ENCODE measurements at places on chromosomes 5 and 9.

DNA sequence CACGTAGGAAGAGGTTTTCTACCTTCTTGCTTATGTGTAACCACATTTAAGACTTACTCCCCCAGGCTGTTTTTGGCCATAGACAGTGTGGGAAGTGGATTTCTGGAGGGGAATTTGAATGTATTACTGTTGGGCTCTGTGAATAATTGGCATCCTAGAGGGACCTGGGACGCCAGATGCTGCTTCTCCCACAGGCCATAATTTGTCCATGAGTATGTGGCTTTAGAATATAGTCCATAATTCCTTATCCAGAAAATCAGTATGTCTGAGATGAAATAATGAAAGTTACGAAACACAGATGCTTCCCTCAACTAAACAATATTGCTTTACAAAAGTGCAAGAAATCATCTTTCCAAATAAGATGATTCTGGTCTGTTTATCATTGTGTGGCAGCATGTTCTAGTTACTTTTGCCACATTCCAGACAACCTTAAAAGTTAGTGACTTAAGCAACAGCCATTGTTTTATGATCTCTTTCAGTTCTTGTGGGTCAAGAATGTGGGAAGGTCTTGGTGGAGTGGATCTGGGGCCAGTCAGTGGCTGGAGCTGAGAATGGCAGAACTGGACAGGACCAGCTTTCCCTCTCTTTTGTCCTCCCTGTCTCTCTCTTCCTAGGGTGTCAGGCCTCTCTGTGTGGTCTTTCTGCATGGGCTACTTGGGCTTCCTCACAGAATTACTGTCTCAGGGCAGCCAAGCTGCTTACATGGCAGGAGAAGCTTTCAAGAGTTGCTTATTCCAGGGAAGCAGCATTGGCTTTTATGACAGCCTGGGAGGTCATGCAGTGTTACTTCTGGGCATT is 79.4 kb downstream of the FBXL7 start:
- no peak for DNase-seq

GRCh38 chr9:33809506-33809905 is 7.5 kb upstream of the UBE2R2 start:
- DNase-seq: no peak

GRCh38 chr5:19314840-19315239 is 673.2 kb downstream of the CDH18 start:
- DNase-seq: no peak

- DNase-seq: no peak
These were observed 51.0 kb upstream of the LIFR start for GRCh38 chr5:38607396-38607795.

DNA sequence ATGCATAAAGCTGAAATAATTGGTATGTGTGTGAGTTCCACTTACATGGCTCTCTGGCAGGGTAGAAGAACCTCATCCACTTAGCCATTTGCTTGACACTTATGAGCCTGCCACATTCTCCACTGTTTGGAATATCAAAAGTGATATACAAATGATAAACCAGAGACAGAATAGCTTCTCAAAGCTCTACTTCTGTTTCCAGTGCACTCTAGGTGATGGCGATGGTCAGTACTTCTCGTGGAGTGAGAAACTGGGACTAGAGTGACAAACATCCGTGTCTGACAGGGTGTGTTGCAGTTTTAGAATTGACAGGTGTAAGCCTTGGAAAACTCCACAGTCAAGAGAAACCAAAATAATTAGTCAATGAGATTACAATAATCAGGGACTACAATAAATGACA is 935.8 kb upstream of the TYRP1 start:
- DNase-seq: no peak

- no peak for DNase-seq
These were observed 64.1 kb upstream of the CXCL14 start for GRCh38 chr5:135642934-135643333.

- DNase-seq: no peak
These were observed 145.1 kb upstream of the SMIM23 start for GRCh38 chr5:171640480-171640879.

GRCh38 chr9:124576751-124577150 is 69.6 kb upstream of the NR5A1 start:
- DNase-seq: no peak

DNA sequence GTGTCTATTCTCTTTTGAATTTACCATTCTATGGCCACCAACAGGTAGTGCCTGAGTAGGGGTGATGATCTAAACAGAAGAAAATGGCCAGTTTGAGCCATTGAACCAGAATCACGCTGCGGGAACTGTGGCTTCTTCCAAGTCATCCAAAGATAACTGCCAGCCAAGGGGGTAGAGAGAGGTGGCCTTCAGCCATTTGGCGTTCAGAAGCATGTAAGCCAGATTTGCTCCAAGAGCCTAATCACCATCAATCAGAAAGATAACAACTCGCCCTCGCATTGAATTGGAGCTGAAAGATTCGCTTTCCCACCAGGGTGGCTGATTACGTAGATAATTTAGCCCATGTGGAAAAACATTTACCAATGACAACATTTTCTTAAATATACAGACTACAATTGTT is 1302.7 kb upstream of the DMAC1 start:
- no peak for DNase-seq

DNA sequence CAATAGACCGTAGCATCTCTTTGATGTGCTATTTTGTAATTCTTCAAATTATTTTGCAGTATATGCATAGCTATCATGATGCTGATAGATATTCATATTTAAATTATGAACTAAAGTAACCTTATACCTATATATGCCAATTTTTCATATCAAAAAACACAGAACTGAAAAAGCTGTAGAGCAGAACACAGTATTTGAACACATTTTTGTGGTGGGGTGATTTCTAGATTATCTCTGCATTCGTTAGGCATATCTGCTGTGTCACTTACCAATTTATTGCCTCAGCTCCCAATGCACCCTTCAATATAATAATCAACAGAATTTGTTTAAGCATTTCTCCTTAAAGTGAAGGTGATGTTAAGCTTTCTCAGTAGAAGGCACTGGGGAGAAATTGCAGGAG is 998.2 kb downstream of the PTPRD start:
- DNase-seq: no peak

- no peak for DNase-seq
These were observed 170.3 kb upstream of the PRR16 start for GRCh38 chr5:120293796-120294195.

DNA sequence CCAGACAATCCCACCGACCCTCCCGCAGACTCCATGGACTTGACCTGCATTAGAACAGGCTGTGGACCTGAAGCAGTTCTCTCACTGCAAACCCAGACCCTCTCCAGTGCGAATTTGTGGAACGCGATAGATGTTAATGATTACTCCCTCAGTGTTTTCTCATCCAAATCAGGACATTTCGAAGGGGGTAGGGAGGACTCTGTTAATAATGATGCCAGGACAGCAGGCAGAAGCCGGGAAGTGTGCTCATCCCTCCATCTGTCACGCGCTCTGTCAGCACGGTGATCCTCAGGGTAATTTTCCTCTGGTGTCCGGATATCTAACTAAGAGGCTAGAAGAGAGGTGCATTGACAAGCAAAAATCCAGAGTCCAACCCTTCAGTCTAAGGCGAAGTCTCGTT is 18.8 kb downstream of the RAPGEF1 start:
- DNase-seq: no peak

DNA sequence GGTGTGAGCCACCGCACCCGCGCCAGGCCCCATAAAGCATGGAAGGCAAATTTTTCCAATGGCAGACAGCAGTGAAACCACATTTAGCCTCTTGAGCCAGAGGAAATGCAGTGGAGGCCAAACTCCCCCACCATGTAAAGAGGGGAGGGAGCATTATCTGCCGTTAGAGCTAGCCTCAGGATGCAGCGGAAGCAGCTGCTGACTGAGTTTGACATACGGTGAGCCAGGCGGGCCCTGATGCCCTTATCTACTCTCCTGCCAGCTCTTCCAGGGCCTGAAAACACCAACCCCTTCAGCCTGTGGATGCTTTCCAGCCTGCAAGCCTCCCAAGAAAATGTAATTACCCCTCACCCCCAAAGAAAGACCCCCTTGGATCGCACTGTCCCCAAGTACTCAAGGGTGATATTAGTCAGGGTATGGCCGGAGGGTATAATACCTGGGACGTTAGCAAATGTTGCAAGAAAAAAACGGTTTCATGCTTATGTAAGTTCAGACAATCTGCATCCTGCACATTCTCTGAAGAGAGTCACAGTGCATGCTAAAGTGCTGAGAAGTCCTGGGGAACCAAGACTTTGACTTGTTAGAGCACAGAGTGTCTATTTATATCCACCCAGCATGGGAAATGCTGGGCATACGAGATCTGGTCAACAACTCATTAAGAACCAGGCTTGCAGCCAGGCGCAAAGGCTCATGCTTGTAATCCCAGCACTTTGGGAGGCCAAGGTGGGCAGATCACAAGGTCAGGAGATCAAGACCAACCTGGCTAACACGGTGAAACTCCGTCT is 11.3 kb upstream of the GGTA1 start:
- no peak for DNase-seq

DNA sequence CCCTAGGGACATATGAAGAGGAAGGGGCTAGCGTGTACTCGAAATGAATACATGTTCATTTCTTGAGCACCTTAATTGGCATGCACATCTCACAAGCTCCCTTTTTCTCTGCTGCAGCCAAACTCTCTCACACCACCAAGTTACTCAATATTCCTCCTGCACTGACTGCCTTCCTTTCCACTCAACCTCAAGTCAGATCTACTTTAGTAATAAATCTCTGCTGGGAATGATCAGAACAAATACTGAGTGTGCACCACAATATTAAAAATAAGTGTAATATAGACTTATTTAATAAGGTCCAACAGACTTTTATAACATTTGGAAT is 995.8 kb upstream of the WWC1 start:
- DNase-seq: no peak

- DNase-seq: no peak
These were observed 109.9 kb upstream of the SLC1A3 start for GRCh38 chr5:36496471-36496870.

DNA sequence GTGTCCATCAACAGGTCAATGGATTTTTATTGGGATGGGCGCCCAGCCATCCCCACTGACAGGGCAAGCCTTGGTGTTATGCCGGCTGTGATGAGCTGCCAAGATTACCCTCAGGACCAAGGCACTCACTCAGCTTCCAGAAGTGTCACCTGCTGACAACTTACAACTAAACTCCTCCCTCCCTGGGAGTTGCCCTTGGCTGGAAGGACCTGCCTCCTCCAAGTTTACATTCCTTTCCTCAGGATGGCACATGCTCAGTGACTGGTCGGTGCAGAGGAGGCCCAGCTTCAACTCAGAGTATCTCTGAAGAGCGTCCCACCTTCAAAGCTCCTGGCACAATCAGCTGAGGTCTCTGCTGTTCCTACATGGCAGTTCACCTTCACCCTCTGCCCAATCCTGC is 52.5 kb upstream of the ZBTB43 start:
- DNase-seq: no peak

DNA sequence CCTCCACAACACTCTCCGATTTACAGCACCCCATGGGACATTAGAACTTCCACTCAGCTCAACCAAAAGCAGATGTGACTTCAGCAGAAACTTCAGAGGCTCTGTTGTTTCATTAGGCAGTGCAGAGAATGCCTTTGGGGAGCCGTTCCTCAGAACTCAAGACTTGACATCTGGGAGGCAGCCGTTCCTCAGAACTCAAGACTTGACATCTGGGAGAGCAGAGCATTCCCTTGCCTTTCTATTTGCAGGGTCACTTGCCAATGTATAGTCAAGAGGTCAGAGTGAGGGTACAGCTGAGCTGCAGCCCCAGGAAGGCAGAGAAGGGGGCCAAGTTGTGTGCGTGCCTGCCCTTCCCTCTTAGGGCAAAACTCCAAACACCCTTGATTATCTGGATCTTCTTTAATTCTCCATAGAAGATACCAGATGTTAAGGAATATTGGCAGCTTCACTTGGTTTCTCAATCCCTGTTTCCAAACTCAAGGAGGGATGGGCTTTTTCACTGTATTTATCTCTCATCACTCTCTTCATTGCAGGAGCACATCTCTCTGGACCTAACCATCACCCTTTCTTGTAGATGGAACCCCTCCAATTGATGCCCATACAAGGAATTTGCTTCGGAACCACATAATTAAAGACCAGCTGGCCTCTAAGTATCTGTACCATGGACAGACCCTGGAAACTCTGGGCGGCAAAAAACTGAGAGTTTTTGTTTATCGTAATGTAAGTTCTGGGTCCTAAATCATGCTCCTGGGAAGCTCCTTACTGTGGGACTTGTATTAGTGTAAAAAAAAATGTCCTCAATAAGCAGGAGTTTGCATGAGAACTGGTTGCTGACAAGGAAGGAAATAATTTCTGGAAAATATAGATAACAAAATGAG is 25.6 kb downstream of the TGFBI start:
- DNase-seq: no peak

DNA sequence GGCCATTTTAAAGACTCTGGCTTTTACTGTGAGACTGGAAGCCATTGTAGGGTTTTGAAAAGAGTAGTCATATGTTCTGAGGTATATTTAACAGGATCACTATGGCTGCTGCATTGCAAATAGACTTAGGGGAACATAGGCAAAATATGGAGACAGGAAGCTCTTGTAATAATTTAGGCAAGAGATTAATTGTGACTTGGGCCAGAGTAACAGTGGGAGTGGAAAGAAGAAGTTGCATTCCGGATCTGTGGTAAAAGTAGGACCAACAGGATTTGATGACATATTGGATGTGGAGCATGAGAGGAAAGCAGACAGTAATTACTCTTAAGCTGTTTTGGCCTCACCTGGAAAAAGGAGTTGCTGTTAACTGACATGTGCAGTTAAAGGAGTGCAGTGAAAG is 85.6 kb downstream of the SMIM15 start:
- DNase-seq: no peak

DNA sequence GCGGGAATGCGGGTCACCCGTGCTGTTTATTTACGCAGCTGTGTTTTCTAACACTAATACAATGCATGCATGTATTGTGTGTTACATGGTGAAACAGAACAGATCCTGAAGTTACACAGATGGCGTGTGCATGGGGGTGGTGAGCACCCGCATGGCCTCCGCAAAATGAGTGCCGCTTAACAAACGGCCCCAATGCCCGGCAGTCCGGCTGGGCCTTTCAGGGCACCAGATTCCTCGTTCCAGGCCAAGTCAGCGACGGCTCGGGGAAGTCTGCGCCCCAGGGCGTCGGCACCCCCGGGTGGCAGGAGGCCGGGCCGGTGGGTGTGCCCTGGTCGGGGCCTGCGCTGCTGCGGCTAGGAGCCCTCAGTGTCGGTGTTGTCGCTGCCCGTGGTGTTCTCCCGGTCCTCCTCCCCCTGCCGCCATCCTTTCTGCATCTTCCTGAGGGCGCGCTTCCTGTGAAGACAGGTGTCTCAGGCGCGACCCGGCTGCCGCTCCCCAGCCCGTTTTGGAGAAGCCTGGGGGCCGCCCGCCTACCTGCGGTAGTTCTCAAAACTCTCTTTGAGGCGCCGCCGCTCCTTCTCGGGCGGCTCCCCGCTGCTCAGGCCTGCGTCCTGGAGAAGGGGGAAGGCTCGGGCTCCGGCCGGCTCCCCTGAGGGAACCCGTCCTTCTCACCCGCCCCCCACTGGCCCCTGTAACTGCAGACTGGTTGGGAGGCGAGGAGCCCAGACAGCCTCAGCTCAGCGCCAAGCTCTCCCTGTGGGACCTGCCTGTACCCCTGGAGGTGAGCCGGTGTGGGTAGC is 605 bp upstream of the DNLZ start:
- DNase-seq: no peak
